ENCODE measurements at places on chromosomes 6 and 20.

- DNase-seq, result no peak
Observed at GRCh38 chr6:125339653-125340052, 37.9 kb upstream of the HDDC2 start.

- DNase-seq, result no peak
Observed at GRCh38 chr6:112241820-112242429, 12.4 kb downstream of the LAMA4 start.

- no peak for DNase-seq
Observed at GRCh38 chr6:75842191-75842590, 93.2 kb downstream of the MYO6 start.

DNA sequence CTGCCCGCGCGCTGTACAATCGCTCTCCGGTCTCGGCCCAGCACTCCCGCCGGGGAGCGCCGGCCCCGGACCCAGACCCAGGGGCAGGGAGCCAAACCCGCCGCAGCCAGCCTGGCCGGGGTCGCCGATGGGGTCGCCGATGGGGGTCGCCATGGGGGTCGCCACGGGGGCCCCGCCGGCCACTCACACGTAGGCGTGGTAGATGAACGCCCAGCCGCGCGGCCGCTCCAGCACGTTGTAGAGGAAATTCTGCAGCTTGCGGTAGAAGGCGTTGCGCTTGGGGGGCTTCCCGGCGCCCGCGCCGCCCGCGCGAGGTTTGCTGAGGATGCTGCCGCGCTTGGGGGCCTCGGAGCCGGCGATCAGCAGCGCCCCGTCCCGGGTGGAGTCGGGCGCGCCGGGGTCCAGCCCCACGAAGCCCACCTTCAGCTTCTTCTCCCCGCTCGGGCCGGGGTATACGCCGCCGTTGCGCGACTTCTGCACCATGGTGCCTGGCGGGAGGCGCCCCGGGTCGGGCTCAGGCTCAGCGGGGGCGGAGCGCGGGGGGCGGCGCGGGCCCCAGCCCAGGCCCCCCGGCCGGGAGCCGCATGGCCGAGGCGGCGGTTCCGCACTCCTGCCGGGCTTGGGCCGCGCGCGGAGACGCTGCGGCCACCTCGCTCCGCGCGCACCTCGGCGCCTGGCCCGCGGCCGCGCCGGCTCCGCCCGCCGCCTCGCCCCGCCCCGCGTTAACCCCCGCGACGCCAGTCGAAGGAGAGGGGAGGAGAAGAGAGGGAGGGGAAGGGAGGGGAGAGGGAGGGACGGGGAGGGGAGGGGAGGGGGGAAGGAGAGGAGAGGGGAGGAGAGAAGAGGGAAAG is at the start of gene KCNQ2:
TSS of gene KCNQ2 (minus strand) at position 675 of the 851 bp plus-strand sequence. CDS start at position 483, 192 bp downstream.
- DNase-seq, result no peak

DNA sequence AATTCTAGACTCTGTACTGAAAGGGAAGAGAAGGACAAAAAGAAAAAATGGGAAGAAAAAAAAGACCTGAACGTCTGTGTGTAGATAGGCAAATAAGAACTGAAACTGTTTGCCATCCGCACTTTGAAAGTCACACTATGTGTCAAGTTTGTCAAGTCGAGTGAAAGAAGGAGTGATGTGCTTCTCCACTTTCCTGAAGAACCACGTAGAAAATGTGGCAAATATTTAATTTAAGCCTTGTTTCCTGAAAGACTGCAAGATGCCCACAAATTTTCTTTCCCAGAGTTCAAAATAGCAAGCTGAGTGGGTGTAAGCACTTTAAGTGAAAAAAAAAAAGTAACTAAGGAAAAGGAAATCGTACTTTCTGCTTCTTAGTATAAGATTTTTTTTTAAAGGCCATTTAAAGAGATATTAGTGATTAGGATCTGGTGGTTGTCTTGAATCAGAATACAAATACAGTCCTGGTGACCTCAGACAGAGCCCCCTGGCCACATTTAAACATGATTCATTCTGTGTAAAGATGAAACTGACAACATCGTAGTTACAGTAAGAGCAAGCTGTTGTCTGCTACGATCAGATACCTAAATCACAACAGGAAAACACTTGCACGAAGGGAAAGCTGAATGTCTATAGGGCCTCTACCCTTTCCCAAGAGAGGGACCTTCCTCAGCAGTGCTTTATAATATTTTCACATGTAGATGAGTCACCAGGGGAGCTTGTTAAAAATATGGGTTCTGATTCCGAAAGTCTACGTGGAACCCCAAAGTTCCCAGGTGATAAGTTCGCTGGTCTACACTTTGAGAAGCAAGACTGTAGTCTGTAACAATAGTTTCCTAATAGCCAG is 102.3 kb downstream of the HIVEP2 start:
- DNase-seq, result no peak
